ENCODE measurements at places on chromosomes 7 and 10.
A peak's percentile ranks its signal among the peaks of the same experiment; 100 is the strongest.

GRCh38 chr7:24704311-24704710, 53.0 kb downstream of the GSDME start:
- no peak for DNase-seq

DNA sequence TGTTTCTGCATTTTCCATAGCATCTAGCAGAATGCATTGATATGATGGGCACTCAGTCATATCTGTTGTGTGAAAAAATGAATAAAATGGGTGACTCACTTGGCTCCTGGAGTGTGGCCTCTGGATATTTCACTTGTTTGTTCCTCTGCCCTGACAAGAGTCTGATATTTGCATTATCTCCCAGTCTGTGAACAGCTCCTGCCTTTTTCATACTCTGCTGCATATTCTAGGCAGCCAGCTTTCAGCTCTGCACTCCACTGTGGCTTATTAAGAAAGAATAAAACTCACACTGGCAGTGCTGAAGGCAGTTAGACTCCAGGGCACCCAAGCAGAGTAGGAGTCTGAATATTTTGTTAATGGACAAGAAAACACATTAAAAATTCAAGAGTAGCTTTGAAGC, 623.9 kb downstream of the SORCS1 start:
- no peak for DNase-seq

DNA sequence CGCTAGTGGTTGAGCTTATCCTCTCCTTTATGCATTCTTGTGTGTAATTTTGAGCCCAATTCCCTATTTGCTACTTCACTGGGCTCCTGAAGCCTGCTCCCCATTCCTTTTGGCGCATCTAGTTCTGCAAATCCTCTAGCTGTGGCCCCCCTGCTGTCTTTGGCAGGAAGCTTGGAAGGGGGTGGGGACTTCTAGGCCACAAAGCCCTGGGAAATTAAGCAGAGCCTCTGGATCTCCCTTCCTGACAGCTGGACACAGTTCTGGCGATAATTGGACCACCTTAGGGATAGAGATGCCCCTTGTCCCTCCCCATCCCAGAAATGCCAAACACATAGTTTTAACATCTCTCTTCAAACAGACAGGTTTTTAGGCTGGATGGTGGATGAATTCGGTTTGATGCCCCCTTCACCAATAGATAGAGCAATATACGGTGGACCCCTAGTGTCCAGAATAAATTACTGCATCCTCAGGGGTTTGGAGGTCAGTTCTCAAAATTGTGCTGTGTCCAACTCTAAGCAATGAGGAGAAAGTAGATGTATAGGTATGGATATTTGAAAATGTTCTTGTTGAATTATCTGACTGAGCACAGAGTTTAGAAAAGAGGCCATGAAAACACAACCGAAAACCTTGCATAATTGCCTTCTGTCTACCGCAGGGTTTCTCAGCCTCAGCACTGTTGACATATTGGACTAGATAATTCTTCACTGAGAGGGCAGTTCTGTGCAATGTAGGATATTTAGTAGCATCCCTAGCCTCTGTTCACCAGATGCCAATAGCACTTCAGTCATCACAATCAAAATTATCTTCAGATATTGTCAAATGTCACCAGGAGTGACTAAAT, 75.5 kb downstream of the PAPSS2 start:
- no peak for DNase-seq

- no peak for DNase-seq
These were observed 19.2 kb downstream of the SLC18A2 start for GRCh38 chr10:117260084-117260483.

GRCh38 chr7:100021297-100021696, 5.9 kb downstream of the ZKSCAN1 start:
- no peak for DNase-seq

GRCh38 chr10:18421726-18422293, 229.6 kb downstream of the NSUN6 start:
- DNase-seq, result no peak

- no peak for DNase-seq
These were observed 16.5 kb downstream of the SLK start for GRCh38 chr10:103983367-103983911.

DNA sequence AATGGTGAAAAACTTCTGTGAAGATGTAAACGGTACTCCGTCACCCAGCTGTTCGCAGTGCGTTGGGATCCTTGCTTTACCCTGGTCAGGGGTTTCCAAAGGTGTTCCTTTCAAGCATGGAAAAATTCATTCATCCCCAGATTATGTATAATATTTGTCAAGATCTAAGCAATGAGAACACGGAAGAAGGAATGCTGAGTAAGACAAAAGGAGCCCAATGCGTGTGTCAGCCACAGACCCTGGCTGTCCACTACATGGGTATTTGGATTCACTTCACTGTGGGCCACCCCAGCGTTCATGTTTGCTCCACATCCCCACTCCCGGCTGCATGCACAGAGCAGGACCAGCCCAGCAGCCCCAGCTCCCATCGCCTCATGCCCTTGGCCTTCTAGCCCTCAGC, 241.3 kb upstream of the CELF2 start:
- DNase-seq, result no peak

GRCh38 chr10:12041766-12042408, 722 bp downstream of the UPF2 start:
- DNase-seq, result peak; percentile 55

DNA sequence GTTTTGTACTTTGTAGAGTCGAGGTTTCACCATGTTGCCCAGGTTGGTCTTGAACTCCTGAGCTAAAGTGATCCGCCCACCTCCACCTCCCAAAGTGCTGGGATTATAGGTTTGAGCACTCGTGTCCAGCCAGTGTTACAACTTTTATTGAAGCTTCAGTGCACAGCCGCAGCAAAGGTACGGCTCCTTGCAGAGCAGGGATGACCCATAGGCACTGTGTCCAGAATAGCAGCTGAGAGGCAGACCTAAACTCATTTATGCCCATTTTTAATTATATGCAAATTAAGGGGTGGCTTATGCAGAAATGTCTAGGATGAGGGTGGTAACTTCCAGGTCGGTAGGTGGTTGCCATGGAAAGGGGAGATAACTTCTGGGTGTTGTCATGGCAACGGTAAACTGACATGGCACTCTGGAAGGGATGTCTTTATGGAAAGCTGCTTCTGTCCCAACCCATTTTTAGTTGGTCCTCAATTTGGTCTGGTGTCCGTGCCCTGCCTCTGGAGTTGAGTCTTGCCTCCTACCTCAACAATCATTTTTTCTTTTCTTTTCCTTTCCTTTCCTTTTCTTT, 22.7 kb downstream of the NYAP1 start:
- DNase-seq, result no peak

DNA sequence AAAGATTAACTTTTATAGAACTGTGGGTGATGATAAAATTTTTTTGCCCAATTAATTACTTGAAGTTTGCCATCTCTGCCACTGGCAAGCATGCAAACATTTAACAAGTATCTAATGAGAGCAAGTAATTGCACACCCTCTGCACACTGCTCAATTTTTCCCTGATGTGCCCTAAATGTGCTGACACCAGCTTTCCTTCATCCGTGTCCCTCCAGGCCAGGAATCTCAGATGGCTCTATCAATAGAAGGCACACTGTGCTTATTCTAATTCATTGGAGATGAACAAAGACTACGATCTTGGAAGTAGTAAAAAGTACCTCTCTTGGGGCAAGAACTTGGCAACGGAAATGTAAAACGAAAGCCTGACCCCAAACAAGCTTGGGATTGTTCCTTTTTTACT, 212.1 kb downstream of the GPR37 start:
- no peak for DNase-seq

GRCh38 chr7:43143918-43144589, 31.6 kb downstream of the HECW1 start:
- DNase-seq, result no peak

GRCh38 chr7:55502124-55502857, 70.0 kb downstream of the VOPP1 start:
- no peak for DNase-seq

- DNase-seq, result no peak
These were observed 202.9 kb downstream of the RPS24 start for GRCh38 chr10:78236416-78237015.

DNA sequence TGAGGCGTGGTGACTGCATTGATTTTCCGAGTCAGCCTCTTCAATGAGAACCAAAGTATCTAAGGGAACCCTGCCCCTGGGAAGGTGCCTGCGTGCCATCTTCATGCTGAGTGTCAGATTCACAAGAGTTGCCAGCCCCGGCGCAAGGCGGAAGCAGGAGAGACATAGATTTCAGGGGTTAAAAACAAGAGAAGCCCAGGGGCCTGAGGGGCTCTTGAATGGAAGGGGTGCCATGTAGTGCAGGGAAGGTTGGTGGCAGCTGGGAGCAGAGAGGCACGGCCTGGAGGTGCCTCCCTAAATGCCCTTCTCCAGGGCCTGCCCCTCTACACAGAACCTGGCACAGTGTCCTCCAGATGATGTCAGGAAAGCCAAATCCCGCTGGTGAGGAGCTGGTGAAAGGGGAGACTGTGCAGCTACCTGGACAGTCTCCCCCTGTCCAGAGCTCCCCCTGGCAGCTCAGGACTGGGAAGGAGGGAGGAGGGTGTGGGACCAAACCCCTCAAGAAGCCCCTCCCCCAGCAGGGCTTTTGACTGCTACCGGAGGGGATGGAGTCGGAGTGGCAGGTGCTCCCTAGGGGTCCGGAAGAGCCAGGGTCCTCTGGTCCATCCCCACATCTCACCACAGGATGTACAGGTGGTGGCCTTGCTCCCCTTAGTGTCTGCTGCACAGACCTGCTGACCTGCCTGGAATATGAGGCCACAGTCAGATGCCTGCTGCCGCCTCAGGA, 137.9 kb downstream of the TCERG1L start:
- DNase-seq, result no peak

GRCh38 chr10:51653025-51653424, 46.4 kb downstream of the CSTF2T start:
- no peak for DNase-seq

DNA sequence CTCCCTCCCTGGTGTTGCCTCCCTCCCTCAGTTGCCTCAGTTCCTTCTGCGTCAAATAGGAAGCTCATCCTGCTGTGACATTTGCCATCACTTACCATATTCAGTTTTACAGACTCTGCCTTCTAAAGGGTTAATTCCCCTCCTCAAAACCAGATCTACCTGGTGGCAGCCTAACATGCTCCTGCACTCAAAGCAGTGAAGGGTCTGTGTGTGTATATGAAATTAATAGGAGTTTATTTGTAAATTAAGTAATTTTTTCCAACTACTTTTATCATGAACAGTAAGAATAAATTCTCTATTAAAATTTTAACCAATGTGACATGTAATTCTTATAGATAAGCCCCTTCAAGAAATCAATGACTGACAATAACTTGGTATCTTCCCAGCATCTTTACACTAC, 158.6 kb upstream of the INSYN2A start:
- no peak for DNase-seq
